Activated CD4-positive, alpha-beta T cell treated with anti-CD3 and anti-CD28 coated beads, Interleukin-2, amount 50 U/mL, for 1 hour (primary cell): ENCODE measurements at places on chromosomes 4 and X.

- DNase-seq, result no peak
Observed at GRCh38 chrX:39261446-39262147, 460.3 kb downstream of the MID1IP1 start.

DNA sequence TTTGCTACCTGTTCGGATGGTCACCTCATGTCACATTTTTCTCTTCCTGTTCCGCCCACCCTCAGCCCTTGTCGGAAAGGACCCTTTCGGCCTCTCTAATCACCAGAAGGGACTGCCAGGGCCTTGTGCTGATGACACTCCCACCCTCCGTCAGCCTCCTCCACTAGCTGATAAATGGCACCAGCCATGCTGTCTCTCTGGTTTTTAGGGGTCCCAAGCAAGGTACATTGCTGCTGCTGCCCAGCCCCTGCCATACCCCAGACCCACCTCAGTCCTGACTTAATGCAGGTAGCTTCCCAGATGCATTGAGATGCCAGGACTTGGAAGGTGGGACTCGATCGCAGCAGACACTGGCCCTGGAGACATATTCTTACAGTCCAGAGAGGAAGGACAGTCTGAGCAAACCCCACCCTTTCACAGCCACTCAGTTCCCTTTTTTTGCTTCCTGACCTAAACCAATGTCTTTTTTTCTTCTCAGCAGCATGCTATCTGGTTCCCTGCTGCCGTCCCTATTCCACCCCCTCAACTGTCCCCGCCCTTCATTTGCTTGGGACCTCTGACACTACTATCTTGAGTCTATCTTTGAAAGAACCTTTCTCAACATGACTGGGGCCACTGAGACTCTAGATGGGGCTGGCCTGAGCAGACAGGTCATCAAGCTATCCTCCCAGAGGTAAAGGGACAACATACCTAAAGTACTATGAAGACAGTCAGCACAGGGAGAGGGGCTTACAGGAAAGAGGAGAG, at the start of gene BTK:
Gene BTK, minus strand, starts transcription at position 397 of the 747 bp plus-strand sequence. CDS start 10,907 bp downstream, outside the sequence.
- DNase-seq, result no peak

- no peak for DNase-seq
Observed at GRCh38 chr4:30601070-30601865, 118.9 kb upstream of the PCDH7 start.

DNA sequence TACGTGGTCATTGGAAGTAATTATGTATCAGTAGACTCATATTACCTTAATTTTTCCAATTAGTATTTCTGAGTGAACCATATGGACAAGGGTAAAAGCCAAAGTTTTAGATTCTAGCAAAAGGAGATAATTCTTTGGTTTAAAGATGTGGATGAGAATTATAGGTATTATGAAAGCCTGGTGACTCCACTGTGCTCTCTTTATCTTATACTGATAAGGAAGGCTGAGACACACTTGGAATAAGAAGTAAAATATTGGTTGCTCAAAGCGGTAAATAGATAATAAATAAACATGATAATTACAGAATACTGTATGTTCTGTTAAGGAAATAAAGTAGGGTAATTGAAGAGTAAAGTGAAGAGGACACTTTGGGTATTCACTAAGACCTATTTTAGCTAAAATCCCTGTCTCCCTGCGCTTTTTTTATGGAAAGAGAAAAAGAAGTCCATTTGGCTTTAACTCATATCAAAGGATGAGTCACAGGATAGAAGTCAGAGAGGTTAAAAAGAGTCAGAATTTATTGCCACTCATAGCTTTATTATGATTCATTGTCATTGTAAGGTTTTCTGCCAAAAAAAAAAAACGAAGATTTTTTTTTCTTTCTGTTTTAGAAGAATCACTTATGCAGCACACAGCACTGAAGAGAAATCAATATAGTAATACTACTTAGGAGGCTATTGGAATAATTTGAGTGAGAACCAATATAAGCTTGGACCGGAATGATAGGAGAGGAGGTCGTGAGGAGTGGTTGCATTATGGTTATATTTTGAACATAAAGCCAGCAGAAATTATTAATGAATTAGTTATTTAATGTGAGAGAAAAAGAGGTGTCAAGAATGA, 2463.1 kb downstream of the ARAP2 start:
- no peak for DNase-seq

GRCh38 chr4:123661080-123661737, 264.6 kb downstream of the SPRY1 start:
- no peak for DNase-seq

DNA sequence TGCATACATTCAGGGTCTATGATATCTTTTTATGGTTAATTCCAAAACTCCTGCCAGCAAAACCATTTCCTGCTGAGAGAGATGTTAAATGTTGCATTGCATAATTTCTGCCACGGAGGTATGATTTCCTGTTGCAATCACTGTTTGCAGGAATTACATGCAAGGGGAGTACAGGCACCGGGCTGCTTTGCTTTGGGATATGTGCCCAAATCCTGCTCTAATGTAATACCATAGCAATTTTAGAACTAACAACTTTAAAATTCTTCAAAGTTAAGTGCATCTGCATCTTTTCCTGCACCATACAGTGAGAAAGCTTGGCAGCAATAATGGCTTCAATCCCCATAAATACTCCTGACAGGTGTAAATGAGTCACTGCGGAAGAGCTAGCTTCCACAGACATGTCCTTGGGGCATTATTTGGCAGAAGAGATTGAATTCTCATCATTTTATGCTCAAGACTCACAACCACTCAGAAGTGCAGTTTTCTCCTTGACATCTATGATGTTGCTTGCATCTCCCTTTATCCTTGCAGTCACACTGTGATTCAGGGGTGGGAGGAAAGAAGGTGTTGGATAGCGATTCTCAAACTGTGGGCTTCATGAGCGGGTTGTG, 29.6 kb downstream of the TRIM2 start:
- DNase-seq, result no peak

- DNase-seq, result no peak
Observed at GRCh38 chrX:94662689-94663088, 988.7 kb downstream of the FAM133A start.

- DNase-seq, result no peak
Observed at GRCh38 chr4:38865445-38865844, 2.2 kb upstream of the FAM114A1 start.

- no peak for DNase-seq
Observed at GRCh38 chr4:183723561-183724228, 64.6 kb downstream of the TRAPPC11 start.

GRCh38 chr4:87505862-87506261, 23.3 kb downstream of the SPARCL1 start:
- DNase-seq, result no peak

DNA sequence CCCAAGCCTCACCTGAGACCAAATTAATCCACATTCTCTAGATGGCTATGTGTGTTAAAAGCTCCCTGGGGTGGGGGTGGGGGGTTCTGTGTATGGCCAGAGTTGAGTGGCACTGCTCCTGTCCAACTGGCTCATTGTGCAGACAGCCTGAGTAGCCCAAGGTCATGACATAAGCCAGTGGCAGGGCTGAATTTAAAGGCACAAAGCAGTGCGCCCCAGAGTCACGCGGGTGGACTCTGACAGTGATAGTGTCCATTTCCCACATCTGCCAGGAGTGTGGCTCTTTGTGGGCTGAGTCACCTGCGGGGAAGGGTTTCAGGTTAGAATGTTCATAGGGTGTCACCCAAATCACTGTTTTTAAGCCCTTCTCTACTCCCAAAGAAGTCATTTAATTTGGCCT, 45.4 kb downstream of the SCD5 start:
- DNase-seq, result no peak

- no peak for DNase-seq
Observed at GRCh38 chr4:41600243-41600912, 62.4 kb downstream of the LIMCH1 start.

GRCh38 chr4:54844911-54845310, 187.2 kb downstream of the KIT start:
- no peak for DNase-seq

GRCh38 chr4:155984106-155984797, 30.6 kb upstream of the CTSO start:
- no peak for DNase-seq

- DNase-seq, result no peak
Observed at GRCh38 chrX:125204681-125205132, 115.0 kb upstream of the TEX13C start.

DNA sequence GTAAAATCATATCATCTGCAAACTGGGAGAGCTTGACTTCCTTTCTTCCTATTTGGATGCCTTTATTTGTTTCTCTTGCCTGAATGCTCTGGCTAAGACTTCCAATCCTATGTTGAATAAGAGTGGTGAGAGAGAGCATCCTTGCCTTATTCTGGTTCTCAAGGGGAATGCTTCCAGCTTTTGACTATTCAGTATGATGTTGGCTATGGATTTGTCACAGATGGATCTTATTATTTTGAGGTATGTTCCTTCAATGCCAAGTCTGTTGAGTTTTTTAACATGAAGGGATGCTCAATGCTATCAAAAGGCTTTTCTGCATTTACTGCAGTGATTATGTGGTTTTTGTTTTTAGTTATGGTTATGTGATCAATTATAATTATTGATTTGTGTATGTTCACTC, 2144.6 kb upstream of the TENM3 start:
- DNase-seq, result no peak

DNA sequence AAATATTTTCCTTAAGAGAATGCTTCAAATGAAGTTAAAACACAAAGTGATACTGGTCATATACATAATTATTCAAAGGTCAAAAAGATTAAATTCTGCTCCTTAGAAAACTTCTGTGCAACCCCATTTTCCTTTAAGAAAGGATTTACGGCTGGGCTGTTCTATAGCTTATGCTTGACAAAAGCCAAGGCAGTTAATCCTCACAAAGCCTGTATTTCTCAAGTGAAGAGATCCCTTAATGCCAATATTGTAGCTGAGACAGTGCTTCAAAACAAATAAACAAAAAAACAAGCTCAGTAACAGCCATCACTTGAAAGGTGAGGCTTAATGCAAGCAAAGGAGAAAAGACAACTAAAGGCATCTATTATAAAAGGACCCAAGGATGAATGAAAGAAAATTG, 42.5 kb downstream of the BTC start:
- no peak for DNase-seq

DNA sequence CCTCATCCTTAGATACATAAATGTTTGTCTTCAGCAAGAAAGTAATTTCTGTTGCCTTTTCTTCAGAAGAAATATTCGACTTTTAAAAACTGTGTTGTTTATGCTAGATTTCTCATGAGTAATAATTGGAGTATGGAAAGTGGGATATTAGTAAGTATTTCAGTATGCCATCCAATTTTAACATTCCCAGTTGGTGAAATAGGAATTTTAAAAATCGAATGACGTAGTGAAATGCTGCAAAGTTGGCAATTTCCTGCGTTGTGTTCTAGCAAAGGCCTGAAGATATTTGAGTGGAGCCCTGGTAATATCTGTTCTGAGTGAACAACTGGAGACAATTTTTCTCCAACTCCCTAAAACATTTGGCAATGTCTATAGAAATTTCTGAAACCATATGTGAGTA, 190.1 kb downstream of the ZNF330 start:
- no peak for DNase-seq

- no peak for DNase-seq
Observed at GRCh38 chrX:6407542-6407941, 127.4 kb downstream of the VCX3A start.

DNA sequence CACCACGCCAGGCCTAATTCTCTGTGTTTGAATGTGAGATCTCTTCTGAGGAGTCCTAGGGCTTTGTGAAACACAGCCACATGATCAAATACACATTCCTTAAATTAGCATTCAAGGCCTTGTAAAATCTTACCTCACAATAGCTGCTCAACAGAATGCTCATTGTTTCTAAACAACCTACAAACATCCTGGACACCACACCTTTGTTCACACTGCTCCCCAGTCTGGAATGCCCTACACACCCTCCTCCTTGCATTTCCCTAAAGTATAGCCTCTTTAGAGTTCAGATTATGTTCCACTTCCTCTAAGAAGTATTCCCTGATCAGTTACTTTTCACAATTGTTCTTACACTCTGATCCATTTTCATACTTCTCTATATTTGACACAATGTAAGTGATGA, 110.6 kb downstream of the AGTR2 start:
- no peak for DNase-seq

- DNase-seq, result peak; percentile 22
Observed at GRCh38 chr4:8580321-8581093, at the start of gene GPR78. TSS of gene GPR78 (plus strand) at chr4:8580392. CDS start at chr4:8580983, 591 bp downstream.

GRCh38 chr4:70994387-70995099, 1.1 kb downstream of the DCK start:
- no peak for DNase-seq

GRCh38 chrX:70386235-70386634, 36.9 kb upstream of the GDPD2 start:
- no peak for DNase-seq

DNA sequence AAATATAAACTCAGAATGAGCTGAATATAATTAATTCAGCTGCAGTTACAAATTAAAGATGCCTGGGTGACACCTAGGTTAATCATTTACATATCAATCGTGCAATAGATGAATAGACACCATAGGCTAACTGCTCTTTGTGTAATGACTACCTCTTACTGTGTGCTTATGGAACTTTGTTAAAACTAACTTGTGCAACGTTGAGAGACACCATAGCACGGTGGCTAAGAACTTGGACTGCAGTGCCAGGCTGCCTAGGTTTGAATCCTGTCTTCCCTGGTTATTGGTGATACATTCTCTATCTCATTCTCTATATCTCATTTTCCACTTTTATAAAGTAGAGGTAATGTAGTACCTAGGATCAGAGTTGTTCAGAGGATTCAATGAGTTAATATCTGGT, 46.9 kb downstream of the SMAD1 start:
- no peak for DNase-seq

GRCh38 chr4:104964410-104965175, 182.1 kb upstream of the TET2 start:
- DNase-seq, result no peak

- no peak for DNase-seq
Observed at GRCh38 chr4:145090380-145090779, 7.6 kb downstream of the ANAPC10 start.

- no peak for DNase-seq
Observed at GRCh38 chrX:22575161-22575845, 302.6 kb downstream of the CBLL2 start.

GRCh38 chrX:99398545-99398944, 1011.5 kb downstream of the PCDH19 start:
- no peak for DNase-seq

DNA sequence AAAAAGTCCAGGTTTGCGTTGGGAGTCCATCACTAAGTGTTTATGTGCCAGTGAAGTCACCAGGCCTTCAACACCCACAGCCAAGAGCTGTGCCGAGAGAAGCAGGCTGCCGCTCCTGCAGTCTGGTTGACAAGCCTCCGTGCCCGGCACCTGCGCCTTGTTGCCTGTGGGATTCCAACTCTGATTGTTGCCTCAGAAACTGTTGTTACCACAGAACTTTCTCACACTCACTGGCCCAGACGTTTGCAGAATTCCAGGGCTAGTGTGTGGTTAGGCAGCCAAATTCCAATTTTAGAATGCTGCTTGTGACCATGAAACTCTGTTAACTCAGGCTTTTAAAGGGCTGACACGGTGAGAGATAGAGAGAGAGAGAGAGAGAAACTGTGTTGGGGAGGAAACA, 119.5 kb upstream of the LIMCH1 start:
- DNase-seq, result no peak

GRCh38 chr4:169256101-169256612, 14.6 kb downstream of the SH3RF1 start:
- no peak for DNase-seq

GRCh38 chrX:39905946-39906345, 191.8 kb downstream of the BCOR start:
- DNase-seq, result no peak

GRCh38 chrX:36534900-36535299, 473.3 kb upstream of the FAM47C start:
- DNase-seq, result no peak
